ENCODE measurements at places on chromosomes 3 and 15.

DNA sequence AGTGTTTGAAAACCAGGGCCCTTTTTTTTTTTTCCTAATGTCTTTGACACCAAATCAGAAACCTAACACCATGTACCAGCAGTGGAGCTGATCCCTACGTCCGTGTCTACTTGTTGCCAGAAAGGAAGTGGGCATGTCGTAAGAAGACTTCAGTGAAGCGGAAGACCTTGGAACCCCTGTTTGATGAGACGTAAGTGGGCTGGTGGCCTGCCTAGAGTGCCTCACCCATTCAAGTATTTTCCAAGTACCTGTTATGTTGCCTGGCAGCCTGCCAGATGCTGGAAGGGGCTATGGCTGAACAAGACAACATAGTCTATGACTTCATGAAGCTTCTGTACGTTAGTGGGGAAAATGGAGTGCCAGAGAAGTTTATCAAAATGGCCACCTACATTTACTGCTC lies 39.7 kb downstream of the ESYT3 start:
- no peak for DNase-seq

- DNase-seq: no peak
Observed at GRCh38 chr3:171799501-171799900, 10.8 kb downstream of the PLD1 start.

- DNase-seq: no peak
Observed at GRCh38 chr15:74301583-74302361, 65.6 kb downstream of the CCDC33 start.

GRCh38 chr15:66718220-66718988 lies 16.4 kb downstream of the SMAD6 start:
- DNase-seq: no peak

GRCh38 chr3:58707390-58707930 lies 40.9 kb upstream of the FAM3D start:
- DNase-seq: no peak

GRCh38 chr3:15151166-15151565 lies 52.2 kb upstream of the RBSN start:
- no peak for DNase-seq
